ENCODE measurements at places on chromosomes 5 and 9.

GRCh38 chr5:175788155-175788787 is 83.1 kb upstream of the CPLX2 start:
- no peak for DNase-seq

DNA sequence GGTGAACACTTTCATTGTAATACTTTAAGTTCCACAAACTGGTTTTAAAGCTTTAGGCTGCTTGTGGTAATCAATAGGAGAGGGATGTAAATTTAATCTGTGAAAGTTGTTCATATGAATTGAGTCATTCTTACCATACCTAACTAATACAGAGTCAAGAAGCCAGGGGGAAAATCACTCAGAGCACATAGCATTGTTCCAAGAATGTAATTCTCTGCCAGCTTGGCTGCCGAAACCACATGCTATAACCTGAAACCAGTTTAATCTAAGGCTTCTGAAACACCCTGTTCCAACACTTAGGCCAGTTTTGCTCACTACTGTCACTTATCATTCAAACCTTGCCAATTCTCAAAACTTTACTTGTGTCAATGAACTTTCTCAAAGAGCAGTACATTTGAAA is 528.8 kb upstream of the GRAMD2B start:
- no peak for DNase-seq

- DNase-seq, result no peak
Measured at GRCh38 chr5:58153255-58153654, 306.6 kb downstream of the PLK2 start.

GRCh38 chr5:164809821-164810220 is 1304.4 kb downstream of the MAT2B start:
- no peak for DNase-seq

DNA sequence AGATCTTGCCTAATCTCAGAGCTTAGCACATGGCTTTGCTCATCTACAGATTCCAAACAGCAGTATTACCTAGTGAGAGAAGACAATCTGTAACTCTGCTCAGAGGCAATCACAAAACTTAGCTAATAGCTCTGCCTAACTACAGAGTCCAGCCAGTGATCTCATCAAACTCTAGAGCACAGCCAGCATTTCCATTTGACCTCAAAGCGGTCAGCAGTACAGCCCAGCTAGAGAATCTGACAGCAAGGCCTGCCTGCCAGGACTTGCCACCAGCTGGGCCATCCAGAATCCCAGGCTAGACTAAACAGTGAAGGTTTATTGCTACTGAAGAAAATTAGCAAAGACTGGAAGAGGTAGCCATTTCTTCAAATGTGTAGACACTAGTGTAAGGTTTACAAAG is 217.9 kb upstream of the VLDLR start:
- no peak for DNase-seq

DNA sequence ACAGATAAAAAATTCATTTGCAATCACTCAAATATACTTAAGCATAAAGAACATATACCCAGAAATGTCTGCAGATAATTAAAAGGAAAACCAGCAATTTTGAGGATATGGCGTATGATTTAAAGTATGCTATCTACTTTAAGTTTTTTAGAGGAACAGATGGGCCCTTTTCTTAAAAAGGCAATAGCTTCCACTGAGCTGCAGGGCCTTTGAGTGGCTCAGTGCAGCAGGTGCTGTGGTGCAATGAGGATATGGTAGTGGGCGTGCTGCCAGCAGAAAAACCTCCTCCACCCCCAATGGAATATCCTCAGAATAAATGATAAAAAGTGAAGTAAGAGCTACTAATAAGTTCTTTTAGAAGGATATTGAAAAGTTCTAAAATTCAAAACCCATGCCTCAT is 814.5 kb downstream of the MTRR start:
- DNase-seq, result no peak

- DNase-seq, result no peak
Measured at GRCh38 chr9:114203410-114204140, 48.2 kb downstream of the COL27A1 start.

DNA sequence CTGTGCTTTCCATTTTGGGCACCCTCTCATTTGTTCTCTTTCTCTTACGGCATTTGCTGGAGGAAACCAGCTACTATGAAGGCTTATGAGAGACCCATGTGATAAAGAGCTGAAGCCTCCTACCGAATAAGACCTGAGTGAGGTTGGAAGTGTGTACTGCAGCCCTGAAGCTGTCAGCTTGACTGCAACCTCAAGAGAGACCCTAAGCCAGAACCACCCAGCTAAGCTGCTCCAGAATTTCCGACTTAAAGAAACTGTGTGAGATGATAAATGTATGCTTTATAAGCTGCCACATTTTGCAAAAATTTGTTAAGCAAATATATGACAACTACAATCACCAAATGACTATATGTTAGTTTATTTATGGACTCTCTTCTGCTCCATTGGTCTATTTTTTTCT is 151.7 kb upstream of the PTPRD start:
- no peak for DNase-seq

DNA sequence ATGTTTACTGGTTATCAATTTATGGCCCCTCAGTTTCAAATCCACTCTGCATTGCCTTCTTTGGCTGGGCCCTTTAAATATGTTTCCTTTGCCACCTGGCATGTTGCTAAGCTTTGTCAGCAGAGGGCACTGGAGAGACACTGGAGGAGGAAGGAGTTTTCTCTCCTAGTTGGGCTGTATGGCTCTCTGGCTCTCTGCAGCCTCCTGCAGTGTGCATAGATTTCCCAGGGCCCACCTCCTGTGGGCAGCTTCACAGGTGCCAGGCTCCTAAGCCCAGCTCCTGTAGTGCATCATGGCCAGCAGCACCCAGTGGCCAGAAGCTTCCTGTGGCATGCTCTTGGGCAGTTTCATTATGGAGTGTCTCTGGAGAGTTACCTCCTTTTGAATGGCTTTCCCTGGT is 23.3 kb downstream of the CAVIN4 start:
- DNase-seq, result no peak

- DNase-seq, result no peak
Measured at GRCh38 chr9:14515571-14516198, 177.5 kb downstream of the ZDHHC21 start.

GRCh38 chr9:82106536-82106935 is 118.0 kb downstream of the SPATA31D1 start:
- no peak for DNase-seq

- DNase-seq, result no peak
Measured at GRCh38 chr9:72352911-72353388, 12.1 kb downstream of the ZFAND5 start.

- DNase-seq, result no peak
Measured at GRCh38 chr9:19492775-19493173, 84.0 kb downstream of the ACER2 start.

DNA sequence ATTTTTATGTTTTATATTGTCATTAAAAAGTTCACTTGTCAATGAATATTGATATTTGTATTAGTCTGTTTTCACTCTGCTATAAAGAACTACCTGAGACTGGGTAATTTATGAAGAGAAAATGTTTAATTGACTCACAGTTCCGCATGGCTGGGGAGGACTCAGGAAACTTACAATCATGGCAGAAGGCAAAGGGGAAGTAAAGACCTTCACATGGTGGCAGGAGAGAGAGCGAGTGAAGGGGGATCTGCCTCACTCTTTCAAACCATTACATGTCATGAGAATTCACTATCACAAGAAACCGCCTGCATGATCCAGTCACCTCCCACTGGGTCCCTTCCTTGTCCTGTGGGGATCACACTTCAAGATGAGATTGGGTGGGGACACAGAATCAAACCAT is 27.4 kb downstream of the SRD5A1 start:
- no peak for DNase-seq

DNA sequence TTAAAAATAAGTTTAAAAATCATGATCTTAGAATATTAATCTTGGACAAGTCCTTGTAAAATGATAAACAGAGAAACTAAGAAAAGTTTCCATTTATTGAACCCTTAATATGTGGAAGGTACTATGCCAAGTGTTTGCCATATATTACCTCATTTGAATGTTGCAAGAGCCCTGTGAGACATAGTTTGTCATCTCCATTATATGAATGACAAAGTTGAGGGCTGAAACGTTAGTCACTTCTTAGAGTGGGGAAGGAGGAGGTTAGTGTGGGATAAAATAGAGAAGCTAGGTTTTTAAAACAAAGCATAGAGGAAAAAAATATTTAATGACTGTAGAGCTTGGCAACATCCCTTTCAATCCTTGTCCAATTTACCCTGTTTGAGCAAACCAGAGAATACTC is 2.0 kb downstream of the TNC start:
- no peak for DNase-seq

DNA sequence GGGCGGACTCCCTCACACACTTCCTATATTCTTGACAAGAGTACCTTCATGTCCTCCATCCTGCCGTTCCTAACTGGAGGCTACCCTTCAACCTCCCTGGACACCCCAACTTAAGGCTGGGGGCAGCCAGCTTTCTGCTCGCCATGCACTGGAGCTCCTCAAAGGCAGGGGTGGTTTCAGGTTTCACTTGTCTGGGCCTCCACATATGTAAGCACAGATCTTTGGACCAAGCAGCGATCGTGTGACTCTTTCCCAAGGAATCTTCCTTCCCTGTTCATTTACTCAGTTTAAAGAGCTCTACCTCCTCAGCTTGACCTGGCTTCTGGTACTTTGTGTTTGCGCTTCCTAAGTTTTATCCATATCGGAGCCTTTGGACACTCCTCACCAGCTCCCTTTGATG is 34.2 kb upstream of the TRPC7 start:
- DNase-seq, result no peak

DNA sequence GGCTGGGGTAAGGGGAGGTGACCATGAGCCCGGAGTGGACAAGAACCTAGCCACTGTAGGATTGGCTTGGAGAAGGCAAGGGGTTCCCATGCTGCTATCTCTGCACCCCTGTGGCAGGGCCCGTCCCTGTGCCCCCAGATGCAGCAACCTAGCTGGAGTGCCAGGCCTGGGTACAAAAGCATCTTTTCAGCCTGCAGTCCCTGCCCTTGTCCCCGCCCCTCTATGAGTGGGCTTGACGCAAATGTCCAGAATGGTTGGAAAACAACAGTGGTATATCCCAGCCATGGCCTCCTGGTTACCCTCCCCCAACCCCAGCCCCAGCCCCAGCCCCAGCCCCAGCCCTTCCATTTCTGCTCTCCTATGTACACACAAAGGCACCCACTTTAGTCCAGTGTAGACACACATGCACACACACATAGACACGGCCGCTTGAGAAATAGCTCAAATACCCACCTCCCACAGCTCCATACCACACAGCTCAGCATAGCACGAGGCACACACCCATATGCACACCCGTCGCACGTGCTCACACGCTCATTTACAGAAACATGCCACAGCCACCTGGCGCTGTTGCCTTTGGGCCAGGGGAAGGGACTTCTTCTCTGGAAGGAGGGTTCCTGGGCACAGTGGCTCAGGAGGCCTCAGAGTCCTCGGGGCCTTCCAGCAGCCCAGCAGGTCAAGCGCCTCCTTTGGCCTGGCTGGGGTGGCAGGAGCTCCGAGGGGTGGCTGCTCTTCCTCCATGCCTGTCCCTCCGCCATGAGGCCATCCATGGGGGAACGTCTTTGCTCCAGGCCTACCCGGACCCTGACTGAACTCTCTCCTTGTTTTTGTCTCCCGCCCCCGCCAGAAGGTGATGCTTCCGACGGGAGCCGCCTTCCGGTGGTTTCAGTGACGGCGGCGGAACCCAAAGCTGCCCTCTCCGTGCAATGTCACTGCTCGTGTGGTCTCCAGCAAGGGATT is 34.1 kb downstream of the CXXC5 start:
- no peak for DNase-seq

- DNase-seq, result no peak
Measured at GRCh38 chr5:69268899-69269298, 34.2 kb downstream of the CDK7 start.

DNA sequence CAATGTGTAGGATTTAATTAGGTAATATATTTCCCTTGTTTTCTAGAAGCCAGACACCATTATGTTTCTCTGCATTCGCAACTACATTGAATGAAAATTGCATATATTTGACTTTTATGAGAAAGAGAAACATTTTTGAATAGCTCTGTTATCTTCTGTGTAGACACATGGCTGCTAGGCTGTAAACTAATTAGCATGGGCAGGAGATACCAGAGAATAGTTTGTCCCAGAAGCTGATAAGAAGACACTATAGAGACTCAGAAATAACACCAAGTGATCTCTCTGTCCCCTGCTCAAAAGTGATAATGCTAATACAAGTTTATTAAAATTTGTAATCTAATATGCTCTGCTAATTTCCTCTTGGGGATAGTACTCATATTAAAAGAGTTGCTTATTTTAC is 198.0 kb upstream of the TUSC1 start:
- no peak for DNase-seq

DNA sequence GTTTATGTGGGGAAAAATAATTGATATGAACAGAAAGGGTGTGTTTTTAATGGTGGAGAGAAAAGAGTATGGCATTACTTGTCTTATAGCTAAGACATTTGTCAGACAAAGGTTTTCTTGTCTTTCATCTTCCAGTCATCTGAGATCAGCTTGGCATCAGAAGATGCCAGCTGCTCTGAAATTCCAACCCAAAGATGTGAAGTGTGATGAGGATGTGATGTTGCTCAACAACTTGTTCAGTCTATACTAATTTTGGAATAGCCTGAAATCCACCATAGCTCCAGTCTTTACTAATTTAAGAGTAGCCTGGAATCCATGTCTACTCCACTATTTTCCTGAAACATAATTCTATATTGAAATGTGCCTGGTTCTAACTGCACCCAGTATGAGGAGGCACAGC is 182.3 kb downstream of the CFAP90 start:
- DNase-seq, result no peak

- no peak for DNase-seq
Measured at GRCh38 chr9:108181441-108181840, 674.3 kb downstream of the ACTL7B start.

DNA sequence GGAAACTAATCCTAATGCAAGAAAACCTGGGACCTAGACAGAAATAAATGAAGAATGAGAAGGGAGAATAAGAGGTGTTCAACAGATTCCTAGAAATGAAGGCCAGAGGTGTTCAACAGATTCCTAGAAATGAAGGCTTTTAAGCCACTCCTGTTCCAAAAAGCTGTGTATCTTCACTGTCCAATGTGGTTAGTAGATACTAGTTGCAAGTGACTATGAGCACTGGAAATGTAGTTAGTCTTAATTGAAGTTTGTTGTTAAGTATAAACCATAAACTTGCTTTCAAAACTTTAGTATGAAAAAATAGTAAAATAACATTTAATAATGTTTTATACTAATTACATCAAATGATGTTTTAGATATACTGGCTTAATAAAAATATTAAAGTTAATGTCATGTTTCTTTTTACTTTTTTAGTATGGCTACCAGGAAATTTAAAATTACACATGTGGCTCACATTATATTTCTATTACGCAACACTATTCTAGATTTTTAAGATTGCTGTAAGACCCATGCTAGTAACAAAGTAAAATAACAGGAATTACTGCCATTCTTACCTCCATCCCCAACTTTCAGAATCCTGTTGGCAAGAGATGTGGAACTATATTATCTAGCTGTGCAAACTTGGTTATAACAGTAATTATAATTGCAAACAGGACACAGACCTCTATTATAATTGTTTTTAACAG is 57.5 kb downstream of the RICTOR start:
- no peak for DNase-seq
